ENCODE measurements at places on chromosomes 6 and 20. TPM values are rescaled to one million over a fixed set of nuclear protein-coding genes. Genes with fewer than 3 reads are reported as not detected.

- DNase-seq: no peak
Observed at GRCh38 chr6:52510213-52510562, 66.7 kb downstream of the TRAM2 start.

- DNase-seq: no peak
Observed at GRCh38 chr6:71082033-71082650, 125.3 kb upstream of the B3GAT2 start.

DNA sequence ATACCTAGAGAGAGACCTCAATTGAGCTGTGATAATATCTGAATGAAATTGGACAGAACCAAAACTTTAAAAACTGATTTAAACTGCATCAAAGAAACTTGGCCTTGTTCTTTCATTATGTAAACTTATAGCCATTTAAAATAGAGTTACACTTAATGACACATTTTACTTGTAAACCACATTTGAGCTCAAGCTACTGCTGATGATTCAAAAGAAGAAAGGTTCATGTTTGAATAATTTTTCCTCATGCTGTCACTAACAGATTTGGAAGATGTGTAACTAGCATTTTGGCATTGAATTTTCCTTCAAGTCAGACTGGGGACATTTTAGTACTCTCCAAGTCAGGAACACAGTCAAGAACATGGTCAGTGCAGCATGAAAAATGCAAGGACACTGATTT lies 26.9 kb downstream of the POPDC3 start:
- DNase-seq: no peak

- DNase-seq: peak; percentile 69
Observed at GRCh38 chr6:33700391-33701050, 11.0 kb downstream of the UQCC2 start.

GRCh38 chr6:147029923-147030322 lies 174.3 kb upstream of the STXBP5 start:
- no peak for DNase-seq

- no peak for DNase-seq
Observed at GRCh38 chr6:12963567-12963966, 247.0 kb downstream of the PHACTR1 start.

DNA sequence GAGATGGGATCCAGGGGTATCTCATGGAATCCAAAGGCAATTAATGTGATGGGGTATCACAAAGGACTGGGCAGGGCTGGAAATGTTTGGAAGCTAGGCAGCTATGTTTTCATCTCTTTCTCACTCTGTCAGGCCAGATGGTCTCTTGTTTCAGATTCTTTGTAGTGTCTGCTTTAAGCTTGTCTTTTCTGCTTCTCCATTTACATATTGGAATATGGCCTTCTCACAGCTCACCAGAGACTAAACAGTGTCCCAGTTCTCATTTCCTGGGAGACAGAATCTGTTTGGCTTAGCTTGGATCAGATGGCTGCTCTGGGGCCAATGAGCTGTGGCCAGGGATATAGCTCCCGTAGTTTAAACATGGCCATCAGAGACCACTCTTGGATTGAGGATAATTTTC lies 78.9 kb downstream of the SLC35F1 start:
- DNase-seq: no peak

GRCh38 chr6:119543332-119543731 lies 193.8 kb upstream of the MAN1A1 start:
- DNase-seq: no peak

The EBF4 gene
- total RNA-seq: 4.7 TPM

The SNAP25 gene
- not detected for total RNA-seq

The WFDC12 gene
- total RNA-seq: not detected

The SMPDL3A gene
- 4.5 TPM for total RNA-seq

The BTNL2 gene
- not detected for total RNA-seq

The OR2H2 gene
- total RNA-seq: not detected

The TOP1 gene
- total RNA-seq: 23.9 TPM

The CST2 gene
- not detected for total RNA-seq

The C4B gene
- total RNA-seq: 81.6 TPM
